NCI-H187 (cell line): ENCODE measurements at places on chromosomes 5 and 9.

GRCh38 chr5:35904443-35905132 lies 33.8 kb downstream of the CAPSL start:
- DNase-seq: no peak

- DNase-seq: no peak
These were observed 275.1 kb downstream of the SLF1 start for GRCh38 chr5:94893412-94894135.

DNA sequence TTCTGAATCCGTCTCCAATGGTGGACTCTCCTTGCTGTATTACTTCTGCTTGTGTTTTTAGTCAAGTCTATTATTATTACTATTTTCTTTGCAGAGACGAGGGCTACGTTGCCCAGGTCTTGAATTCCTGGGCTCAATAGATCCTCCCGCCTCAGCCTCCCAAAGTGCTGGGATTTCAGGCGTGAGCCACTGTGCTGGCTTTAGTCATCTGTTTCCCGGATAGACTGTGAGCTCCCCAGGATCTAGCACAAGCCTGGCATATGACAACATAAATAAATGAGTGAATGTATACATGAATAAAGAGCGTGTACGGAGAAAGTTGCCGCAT lies 439 bp upstream of the DDX46 start:
- no peak for DNase-seq

DNA sequence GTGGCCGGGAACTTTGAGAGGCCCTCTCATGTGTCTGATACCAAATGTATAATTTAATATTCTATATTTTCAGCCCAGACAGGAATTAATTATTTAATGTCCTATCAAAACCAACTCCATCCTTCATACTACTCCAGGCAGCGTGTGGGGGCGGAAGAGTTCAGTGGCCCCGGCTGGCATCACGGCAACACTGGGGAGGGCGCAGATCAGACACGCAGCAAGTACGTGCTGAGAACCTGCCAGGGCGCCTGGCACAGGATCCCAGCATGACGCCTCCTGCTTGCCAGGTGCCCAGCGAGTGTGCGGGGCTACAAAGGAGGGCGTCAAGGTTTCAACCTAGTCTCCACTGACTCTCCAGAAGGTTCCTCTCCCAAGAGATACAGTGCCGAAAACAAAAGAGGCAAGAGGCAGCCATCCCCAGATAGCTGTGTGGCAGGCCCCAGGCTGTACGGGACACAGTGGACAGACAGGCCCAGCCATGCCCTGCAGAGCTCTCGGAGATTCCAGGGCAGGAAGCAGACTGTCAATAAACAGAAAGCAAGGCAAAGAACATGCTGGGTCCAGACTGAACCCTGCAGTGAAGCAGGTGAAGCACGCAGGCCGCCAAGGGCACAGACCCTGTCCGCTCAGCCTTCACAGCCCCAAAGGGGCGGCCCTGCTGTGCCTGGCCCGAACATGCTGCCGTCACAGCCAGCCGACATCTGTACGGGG lies 110.3 kb downstream of the VAV2 start:
- DNase-seq: no peak

GRCh38 chr5:93715327-93715726 lies 26.1 kb downstream of the POU5F2 start:
- DNase-seq: no peak

GRCh38 chr9:123745451-123745850 lies 184.5 kb downstream of the DENND1A start:
- no peak for DNase-seq

DNA sequence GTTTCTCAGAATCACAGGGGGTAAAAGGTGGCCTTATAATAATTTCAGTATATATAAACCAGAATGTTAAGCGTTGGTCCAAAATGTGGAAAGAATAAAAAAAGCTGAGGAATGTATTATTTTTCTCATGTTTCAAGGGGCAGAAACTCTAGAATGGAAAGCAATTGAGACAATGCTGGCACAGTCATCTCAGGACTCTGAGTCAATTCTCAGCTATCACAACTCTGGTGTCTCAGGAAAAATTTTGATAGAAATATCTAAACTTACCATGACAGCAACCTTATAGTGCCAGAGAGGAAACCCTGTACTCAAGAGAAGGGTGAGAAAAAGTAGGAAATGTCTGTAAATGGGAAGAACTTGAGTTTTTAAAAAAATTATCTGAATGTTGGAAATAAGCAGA lies 1189.4 kb upstream of the NUDT12 start:
- DNase-seq: no peak

DNA sequence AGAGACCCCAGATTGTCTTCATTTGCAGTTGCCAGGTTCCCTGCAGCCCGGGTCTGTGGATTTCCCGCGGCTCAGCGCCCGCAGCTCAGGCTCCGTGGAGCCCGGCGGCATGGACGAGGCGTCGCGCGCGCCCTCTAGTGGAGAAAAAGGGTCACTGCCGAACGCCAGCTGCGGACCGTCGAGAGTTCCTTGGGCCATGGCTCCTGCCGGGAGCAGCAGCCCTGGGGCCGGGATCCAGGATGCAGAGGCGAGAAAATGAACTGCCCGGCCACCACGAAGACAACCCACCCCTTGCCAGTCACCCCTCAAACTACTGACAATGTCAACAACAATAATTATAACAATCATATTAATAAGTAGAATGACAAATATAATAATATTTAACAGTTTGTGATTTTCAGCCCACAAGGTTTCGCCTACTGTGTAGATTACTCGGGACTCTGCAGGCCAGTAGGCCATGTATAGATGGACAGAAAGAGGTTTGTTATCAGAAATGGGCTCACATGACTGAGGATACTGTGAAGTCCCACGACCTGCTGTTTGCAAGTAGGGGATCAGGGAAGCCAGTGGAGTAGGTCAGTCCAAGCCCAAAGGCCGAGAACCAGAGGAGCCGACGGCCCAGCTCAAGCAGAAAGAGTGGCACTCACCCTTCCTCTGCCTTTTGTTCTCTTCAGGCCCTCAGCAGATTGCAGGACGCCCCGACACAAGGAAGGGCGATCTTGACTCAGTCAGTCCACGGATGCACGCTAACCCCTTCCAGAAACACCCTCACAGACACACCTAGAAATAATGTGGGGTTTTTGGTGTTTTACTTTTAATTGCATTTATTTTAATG lies 43.1 kb downstream of the BOD1 start:
- peak; percentile 21 for DNase-seq

DNA sequence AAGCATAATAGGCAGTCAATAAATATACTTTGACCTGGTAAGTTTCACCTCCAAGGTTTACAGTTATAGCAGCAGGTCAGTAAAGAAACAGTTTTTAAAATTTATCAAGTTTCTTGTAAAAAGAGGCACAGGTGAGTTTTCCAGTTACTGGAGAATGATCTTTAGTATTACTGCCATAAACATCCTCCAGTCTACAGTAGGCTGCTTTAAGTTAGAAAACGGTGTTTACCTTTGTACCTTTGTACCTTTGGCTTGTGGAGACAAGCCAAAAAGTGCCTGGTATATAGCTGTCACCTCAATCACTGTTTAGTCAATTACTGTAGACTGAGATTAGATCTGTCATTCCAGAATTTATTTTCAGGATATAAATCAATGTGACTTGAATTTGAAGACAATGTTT lies 42.7 kb upstream of the SRFBP1 start:
- DNase-seq: no peak
